ENCODE measurements at places on chromosomes 6 and 20. TPM values are rescaled to one million over a fixed set of nuclear protein-coding genes. Genes with fewer than 3 reads are reported as not detected.

ABHD16B gene
- not detected for total RNA-seq

POM121L2 gene
- not detected for total RNA-seq

SLC52A3 gene
- total RNA-seq = not detected

AHCY gene
- total RNA-seq = 157 TPM

CYP24A1 gene
- total RNA-seq = not detected

EYA2 gene
- total RNA-seq = 1.4 TPM

LY86 gene
- total RNA-seq = not detected

TOX2 gene
- 24.8 TPM for total RNA-seq
